ENCODE measurements at places on chromosomes 11 and 22.
A peak's percentile ranks its signal among the peaks of the same experiment; 100 is the strongest.

- H3K4me1 ChIP-seq: no peaks in the 10 kb centered on the region
- DNase-seq: no peak
- no peak overlapping the region for H3K27ac ChIP-seq
These were observed 163.3 kb downstream of the CADM1 start for GRCh38 chr11:115340874-115341273.

DNA sequence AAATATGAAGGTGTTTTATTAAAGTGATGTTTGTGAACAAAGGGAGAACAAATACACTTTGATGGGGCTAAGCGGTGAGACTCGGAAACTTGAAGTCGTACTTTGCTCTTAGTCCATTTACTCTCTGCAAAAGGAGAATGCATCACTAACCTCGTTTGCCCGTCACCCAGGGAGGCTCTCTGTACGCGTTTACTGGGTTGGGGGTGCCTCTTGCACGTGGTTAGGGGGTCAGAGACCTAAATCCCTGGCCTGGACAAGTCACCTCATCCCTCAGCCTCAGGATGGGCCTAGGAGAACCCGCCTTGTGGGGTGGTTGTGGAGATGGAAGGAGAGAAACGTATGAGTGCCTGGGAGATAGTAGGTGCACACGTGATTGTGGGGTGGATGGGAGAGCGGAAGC is 803 bp upstream of the IFT27 start:
- H3K27ac ChIP-seq: peak overlapping the region; percentile 3
- no peaks in the 10 kb centered on the region for H3K36me3 ChIP-seq
- H3K4me3 ChIP-seq: peak overlapping the region; percentile 23
- no peaks in the 10 kb centered on the region for H3K27me3 ChIP-seq
- DNase-seq: no peak

DNA sequence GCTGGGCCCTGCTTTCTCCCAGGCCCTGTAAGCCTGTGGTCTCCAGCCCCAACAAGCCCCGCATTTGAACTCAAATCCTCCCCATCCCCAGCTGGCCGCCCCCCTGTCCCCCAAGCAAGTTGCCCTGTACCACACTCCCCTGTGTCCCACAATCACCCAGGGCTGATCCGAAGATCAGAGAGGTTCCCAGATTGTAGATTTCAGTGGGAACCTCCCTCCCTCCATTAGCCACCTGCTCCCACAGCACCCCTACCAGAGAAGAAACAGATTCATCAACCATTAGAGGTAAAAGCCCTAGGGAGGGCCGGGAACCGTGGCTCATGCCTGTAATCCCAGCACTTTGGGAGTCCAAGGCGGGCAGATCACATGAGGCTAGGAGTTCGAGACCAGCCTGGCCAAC is 107.5 kb downstream of the FEZ1 start:
- H3K27me3 ChIP-seq: no peaks in the 10 kb centered on the region
- no peaks in the 10 kb centered on the region for H3K4me1 ChIP-seq
- no peak for DNase-seq
- H3K4me3 ChIP-seq: no peak overlapping the region

DNA sequence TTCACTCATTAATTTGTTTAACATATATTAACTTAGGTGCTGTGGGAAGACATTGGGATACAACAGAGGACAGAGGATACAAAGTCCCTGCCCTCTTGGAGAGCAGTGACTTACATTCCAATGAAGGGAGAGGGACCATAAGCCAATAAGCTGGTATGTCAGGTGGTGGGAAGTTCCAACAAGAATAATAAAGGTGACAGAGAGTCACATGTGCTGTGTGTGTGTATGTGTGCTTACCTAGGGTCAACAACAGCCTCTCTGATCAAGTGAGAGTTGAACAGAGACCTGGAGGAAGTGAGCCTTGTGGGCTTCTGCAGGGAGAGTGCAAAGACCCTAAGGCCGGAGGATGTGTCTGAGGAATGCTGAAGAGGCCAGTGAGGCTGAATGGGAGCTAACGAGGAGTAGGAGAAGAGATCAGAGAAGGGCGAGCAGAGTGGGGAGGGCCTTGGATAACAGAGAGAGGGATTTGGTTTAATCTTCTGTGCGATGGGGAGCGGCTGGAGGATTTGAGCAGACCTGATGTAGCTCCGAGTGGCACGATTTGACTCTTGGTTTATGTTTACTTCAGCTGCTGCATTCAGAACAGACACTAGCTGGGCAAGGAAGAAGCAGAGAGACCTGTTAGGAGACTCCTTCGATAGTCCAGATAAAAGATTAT is 35.3 kb downstream of the MAP6 start:
- no peaks in the 10 kb centered on the region for H3K4me1 ChIP-seq
- no peak for DNase-seq
- H3K27me3 ChIP-seq: no peaks in the 10 kb centered on the region
- H3K36me3 ChIP-seq: no peaks in the 10 kb centered on the region
- H3K4me3 ChIP-seq: no peak overlapping the region

DNA sequence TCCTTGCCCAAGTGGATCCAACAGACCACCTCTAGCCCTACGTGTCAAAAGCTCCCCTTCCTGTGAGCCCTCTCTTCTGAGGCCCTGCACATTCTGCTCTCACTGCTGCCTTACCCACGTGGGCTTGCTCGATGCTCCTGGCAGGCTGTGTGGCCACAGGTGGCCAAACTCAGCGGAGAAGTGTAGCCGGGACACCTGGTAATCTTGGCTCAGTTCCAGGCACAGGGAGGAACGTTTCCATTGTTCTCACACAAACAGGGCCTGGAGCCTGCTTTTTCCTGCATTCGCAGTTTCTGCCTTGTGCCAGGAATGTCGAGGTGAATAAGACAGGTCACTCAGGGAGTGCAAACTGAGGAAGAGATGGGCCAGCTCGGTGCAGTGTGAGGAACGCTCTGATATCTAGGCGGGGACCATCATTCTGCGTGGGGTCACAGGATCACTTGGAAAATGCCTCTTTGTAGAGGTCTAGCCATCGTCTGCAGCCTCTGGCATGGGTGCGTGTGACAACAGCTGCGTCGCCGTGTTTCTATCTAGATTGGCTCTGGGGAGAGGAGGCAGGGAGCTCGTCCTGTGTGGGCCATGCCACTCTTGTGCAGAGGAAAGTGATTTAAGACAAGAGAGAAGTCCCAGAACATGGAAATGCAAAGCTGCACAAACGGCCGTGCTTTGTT is 127.6 kb upstream of the PARVA start:
- DNase-seq: no peak
- no peaks in the 10 kb centered on the region for H3K4me1 ChIP-seq
- no peak overlapping the region for H3K4me3 ChIP-seq
- peaks cover 9% of the 10 kb centered on the region for H3K36me3 ChIP-seq
- H3K27me3 ChIP-seq: no peaks in the 10 kb centered on the region
- no peak overlapping the region for H3K27ac ChIP-seq

DNA sequence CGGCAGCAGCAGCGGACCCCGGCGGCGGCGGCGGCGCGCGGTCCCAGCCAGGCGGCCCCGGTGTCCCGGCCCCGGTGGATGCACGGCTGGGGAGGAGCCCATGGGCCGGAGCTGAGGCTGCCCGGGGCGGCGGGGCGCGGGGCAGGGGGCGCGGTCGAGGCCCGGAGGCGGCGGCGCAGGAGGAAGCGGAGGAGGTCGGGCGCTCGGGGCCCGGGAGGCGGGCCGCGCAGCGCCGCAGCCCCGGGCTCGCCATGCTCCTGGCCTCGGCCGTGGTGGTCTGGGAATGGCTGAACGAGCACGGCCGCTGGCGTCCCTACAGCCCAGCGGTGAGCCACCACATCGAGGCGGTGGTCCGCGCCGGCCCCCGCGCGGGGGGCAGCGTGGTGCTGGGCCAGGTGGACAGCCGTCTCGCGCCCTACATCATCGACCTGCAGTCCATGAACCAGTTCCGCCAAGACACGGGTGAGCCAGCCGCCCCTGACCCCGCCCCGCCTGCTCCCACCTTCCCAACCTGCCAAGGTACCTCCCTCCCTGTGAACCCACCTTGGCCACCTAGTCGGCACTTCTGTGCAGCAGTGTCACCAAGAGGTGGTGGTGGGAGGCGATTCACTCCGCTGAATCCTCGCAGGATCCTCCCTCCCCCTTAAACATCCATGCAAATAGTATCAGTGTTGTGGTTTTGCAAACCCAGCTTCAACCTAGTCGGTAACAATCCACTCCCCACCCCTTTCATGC is 580 bp downstream of the DTX4 start:
- H3K4me1 ChIP-seq: peaks cover 19% of the 10 kb centered on the region
- no peaks in the 10 kb centered on the region for H3K36me3 ChIP-seq
- H3K27me3 ChIP-seq: peaks cover 12% of the 10 kb centered on the region
- no peak for DNase-seq

DNA sequence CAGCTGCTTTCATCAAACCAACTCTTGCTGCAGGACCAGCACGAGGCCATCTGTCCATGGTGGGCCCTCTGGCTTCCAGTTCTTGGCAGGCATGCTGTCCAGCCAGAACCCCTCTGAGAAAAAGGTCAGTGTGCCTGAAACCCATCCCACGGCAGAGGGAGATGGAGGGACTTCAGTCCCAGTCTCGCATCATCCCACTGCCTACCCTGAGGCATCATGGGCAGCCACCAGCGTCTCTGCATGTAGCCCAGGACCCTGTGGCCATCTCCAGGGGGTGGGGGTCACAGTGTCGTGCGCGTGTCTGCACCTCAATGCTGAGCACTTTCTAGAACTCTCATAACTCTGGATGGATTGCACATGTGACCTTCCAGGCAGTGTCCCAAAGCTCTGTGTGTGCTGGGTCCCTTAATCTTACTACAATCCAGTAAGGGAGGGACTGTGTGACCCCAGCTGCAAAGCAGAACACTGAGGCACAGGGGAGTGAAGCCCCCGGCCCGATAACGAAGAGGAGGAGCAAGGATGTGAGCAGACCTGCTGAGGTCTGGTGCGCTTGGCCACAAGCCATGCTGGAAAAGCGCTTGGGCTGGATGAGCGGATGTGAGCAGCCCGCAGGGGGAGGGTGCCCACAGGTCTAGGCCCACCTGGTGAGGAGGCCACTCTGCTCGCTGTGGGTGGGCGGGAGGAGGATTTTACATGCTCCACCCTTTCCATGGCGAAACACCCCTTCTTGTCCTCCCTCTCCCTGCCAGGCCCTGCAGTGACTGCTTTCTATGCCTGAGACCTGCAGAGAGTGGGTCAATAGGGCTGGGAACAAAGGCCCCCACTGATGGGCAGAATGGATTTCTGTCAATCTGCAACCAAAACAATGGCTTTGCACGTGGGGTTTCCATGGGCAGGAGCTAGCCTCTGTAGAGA is 1401.0 kb downstream of the BRD1 start:
- H3K36me3 ChIP-seq: no peaks in the 10 kb centered on the region
- no peaks in the 10 kb centered on the region for H3K27me3 ChIP-seq
- DNase-seq: no peak
- no peak overlapping the region for H3K27ac ChIP-seq
- no peak overlapping the region for H3K4me3 ChIP-seq
- H3K4me1 ChIP-seq: no peaks in the 10 kb centered on the region

GRCh38 chr11:65502555-65503367 is 3.9 kb downstream of the MALAT1 start:
- peak overlapping the region; percentile 95 for H3K27ac ChIP-seq
- H3K36me3 ChIP-seq: peaks cover 16% of the 10 kb centered on the region
- peaks cover 49% of the 10 kb centered on the region for H3K4me1 ChIP-seq
- no peak for DNase-seq

GRCh38 chr22:26615149-26615548 is 2.7 kb downstream of the CRYBB1 start:
- no peaks in the 10 kb centered on the region for H3K36me3 ChIP-seq
- no peak for DNase-seq
- H3K27me3 ChIP-seq: no peaks in the 10 kb centered on the region

Data from esophagus squamous epithelium (tissue), 5 donors.